ENCODE measurements at places on chromosomes 2 and 18. TPM values are rescaled to one million over a fixed set of nuclear protein-coding genes. Genes with fewer than 3 reads are reported as not detected.

MOGAT1 gene
- total RNA-seq, result not detected

TMEM37 gene
- total RNA-seq, result 1.1 TPM

GAREM1 gene
- 15.9 TPM for total RNA-seq

RMDN2 gene
- total RNA-seq, result 17.7 TPM

MC5R gene
- total RNA-seq, result not detected

ACMSD gene
- total RNA-seq, result not detected

FSHR gene
- 0.69 TPM for total RNA-seq

TSPYL6 gene
- total RNA-seq, result 0.16 TPM

KCNS3 gene
- total RNA-seq, result 14.9 TPM

ACTG2 gene
- total RNA-seq, result 637 TPM

NPPC gene
- 1.4 TPM for total RNA-seq

DYNAP gene
- not detected for total RNA-seq

DSG4 gene
- total RNA-seq, result 0.26 TPM

DIPK1C gene
- 1.6 TPM for total RNA-seq

TNFAIP6 gene
- 34.1 TPM for total RNA-seq

PPM1B gene
- 67.3 TPM for total RNA-seq

RETSAT gene
- total RNA-seq, result 22.5 TPM

SIX2 gene
- 2.7 TPM for total RNA-seq

SCN1A gene
- total RNA-seq, result 0.32 TPM

RFX8 gene
- 0.69 TPM for total RNA-seq

CETN1 gene
- not detected for total RNA-seq

PTPN18 gene
- total RNA-seq, result 28.6 TPM
